Activated CD4-positive, alpha-beta T cell treated with anti-CD3 and anti-CD28 coated beads for 24 hours (primary cell): ENCODE measurements at places on chromosomes 16 and 17.

DNA sequence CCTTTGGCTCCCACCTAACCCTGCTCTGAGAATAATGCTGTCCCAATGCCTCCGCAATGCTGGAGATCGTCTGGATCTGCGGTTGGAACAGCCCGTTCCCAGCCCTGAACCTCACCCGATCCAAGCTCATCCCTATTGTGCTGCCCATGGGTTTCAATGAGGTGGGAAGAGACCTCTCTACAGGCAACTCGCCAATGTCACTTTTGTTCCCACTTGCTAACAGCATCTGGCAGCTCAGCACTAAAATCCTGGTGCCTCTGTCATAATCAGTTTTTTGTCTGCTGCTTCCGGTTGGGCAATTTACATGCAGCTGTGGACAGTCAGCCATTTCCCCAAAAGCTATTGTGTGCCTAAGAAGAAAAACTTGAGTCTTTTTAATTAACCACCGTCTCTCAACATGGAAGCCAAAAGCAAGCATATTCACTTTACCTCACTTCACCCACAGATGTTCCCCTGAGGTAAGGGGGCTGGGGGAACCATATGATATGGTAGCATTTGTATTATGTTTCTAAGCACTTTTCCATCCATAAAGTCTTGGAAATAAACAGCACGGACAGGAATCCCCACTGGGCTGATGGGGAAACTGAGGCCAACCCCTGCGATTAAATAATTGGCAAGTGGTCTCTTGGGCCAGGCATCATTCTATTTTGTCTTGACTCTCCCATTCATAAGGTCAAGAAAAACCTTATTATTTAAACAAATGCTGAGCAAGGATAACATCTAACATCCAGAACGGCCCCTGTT, 159.2 kb upstream of the CDH5 start:
- no peak for DNase-seq

DNA sequence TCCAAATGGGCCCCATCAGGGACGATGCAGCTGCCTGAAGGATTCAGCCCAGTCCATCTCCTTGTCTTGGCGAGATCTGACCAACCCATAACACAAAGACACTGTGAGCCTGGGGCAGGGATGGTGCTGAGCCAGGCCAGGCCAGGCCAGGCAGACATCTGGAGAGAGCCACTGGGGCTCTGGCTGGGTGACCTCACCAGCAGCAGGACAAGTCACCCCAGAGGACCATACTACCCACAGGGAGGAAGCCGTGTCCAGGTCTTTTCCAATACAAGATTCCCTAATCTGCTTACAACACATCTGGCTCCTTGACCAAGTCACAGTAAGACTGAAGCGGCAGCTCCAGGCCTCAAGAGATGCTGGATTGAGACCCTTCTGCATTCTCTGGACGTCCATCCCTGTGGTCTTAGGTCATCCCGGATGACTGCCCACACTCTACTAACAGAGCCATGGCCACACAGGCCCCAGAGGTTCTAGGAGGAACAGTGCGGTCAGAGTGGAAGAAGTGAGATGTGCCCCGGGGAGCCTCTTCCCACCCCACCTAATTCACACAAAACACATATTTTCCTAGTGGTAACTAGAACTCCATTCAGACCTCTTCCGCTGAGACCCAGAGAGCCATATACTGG, 81.8 kb upstream of the RCVRN start:
- DNase-seq = no peak

- DNase-seq = no peak
Measured at GRCh38 chr17:49457564-49458535, 37.2 kb upstream of the NGFR start.

DNA sequence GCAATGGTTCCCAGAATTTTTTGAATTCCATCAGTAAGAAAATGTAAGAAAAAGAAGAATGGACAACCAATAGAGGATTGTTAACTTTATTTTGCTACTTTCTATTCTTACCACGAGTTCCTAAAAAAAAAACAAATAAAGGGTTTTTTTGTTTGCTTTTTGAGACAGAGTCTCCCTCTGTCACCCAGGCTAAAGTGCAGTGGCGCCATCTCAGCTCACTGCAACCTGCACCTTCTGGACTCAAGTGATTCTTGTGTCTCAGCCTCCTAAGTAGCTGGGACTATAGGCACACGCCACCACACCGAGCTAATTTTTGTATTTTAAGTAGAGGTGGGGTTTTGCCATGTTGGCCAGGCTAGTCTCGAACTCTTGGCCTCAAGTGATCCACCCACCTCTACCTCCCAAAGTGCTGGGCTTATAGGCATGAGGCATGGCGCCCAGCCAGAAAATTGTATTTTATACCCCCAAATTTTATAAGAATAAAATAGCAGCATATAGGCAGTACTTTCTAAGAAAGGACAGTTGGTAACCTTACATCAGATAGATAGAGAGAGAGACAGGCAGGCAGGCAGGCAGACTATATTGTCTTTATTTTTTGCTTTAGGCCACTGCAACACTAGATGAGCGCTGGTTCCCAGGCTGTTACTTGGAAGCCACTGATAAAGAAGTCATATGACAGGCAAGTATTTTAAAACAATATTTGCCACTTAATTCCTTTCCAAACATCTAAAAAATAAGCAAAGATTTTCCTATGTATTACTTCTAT, 127.5 kb downstream of the VPS53 start:
- no peak for DNase-seq

- DNase-seq = no peak
Measured at GRCh38 chr17:19270704-19271611, 33.8 kb downstream of the EPN2 start.

- no peak for DNase-seq
Measured at GRCh38 chr16:86626966-86627365, 48.6 kb downstream of the FOXL1 start.

DNA sequence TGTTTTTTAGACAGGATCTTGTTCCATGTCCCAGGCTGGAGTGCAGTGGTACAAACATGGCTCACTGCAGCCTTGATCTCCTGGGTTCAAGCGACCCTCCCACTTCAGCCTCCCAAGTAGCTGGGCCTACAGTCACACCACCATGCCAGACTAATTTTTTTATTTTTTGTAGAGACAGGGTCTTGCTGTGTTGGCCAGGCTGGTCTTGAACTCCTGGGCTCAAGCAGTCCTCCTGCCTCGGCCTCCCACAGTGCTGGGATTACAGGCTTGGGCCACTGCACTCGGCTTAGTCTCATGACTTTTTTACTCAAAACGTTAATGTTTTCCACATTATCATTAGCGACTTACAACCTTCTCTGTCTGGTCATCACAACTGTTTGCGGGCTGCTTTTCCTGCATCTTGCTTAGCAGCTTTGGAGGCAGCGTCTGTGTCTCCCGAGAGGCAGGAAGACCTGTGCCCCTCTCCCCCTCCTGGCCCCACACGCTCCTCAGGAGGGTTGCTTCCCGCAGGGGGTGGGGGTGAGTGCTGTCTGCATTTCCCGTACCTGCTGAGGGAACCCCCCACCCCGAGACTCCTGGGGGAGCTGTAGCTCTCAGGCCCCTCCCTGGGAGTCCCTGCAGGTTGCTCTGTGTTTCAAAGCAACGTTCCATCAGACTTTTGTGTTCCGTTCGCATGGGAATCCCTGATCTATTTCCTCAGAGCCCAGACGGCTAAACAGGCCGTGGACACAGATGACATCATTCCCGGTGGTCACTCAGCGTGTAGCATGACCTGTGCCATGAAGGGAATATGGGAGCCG, 52.6 kb downstream of the PGS1 start:
- no peak for DNase-seq

GRCh38 chr16:74603848-74604247, 3.1 kb downstream of the GLG1 start:
- DNase-seq = no peak

DNA sequence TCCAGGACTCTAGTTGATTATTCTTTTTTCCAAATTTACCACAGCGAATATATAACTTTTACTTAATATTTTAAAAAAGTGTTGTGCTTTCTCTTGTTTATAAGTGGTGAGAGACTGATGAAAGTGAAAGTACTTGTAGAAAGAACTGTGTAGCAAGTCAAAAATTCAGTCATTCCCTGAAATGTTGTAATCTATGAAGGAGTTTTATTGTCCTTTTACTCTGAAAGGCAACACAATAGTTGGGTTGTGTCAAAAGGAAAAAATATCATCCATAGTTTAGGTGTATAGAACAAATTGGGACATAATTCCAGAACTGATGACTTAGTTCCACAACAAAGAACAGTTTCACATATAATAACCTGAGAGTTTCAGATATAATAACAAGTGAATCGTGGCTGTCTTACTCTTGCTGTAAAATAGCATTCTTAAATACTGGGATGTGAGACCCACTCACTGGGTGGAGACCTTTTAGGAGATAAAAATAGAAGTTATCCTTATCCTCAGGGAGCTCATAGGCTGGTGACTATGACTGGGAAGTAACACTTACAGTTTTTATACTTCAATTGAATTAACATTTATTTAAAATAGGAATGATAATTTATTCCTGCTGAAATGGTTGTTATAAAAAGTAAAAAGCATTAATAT, 20.6 kb downstream of the CYB5B start:
- no peak for DNase-seq

DNA sequence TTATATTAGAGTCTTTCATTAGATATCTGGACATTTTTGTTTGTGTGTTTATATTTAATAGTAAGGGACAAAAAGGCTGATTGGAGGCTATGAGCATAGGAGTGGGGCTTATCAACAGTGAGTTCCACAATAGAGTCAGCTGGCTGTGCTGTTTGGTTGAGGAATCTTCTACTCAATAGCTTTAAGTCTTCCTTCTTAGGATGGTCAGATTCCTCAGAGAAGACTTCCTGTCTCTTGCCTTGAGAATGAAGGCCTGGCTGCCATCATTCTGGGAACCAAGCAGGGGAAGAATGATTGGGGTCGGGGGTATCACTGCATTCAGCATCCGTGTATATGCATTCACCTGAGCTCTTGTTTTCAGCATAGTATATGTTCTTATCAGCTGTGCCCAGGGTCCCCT, 31.9 kb upstream of the ABCC11 start:
- no peak for DNase-seq

DNA sequence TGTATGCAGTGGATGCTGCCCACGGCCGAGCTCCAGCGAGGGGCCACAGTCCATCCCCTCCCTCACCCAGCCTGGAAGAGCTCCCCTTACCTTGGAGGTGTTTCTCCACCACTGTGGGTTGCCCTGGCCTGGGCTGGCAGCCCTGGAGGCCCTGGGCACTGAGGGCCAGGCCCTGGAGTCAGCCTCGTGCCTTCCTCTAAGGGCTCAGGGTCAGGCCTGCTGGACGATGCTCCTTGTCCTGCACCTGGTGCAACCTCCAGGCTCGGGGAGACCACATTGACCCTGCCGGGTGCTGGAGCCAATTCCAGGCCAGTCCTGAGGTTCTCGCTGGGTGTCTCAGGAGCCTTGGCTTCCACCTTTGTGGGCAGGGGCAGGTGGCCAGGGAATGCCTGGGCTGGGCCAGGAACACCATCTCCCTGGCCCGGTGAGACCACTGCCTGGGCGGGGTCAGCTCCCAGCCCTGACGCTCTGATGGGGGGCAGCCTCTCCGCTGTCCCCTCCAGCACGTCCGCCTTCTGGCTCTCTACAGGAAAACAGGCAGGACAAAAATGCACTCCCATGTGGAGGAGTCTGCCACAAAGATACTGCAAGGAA, 10.4 kb downstream of the MYLK3 start:
- DNase-seq = no peak

DNA sequence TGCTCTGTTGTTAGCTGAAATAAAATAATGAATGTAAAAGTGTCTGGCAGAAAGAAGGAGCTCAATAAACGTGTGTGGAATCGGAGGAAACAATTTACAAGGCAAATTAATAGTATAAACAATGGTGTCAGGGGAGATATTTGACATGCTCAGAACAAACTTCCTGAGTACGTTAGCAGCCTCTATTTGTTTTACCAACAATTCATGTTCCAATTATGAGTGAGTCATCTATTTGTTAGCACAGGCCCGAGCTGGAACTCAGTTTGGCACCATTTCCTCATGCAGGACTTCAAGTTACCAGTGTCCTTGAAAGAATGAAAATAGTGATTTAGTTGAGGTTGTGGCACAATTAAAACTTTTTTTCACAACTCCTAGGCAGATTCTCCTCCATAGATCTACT, 9.1 kb downstream of the ASIC2 start:
- no peak for DNase-seq
